SIG-M5 (cell line): ENCODE measurements at places on chromosomes 2 and 18.

DNA sequence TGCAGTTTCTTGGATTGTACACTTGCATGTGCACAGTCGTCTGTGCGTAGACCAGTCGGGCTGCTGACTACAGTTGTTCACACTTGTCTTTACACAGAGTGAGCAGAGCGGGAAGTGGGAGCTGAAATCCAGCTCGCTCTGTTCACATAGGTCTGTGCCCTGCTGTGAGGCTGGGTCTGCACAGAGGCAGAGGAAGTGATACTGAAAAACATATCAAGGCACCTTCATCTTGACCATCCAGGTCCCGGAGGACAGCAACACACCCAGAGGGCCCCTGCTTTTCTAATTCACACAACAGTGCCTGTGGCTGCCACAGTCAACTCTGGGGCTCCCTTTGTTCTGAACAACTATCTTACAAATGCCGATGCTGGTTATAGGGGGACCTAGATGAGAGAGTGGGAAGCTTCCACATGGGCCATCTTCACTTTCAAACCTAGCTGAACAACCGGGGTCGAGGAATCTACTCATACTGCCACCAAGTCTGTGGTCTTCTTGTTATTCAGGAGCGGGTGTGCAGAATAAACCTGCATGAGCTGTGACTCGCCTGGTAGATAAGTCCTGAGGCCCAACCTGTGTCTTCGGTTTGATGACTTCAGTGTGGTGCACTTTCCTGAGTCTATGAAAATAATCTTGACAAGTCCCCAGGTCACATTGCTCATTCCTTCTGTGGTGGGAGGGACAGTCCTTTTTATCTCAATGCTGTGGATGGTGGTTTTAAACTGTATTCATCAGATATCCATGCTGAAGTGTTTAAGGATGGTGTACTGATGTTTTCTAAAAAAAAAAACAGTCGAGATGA, 3.5 kb upstream of the ADNP2 start:
- no peak for DNase-seq

DNA sequence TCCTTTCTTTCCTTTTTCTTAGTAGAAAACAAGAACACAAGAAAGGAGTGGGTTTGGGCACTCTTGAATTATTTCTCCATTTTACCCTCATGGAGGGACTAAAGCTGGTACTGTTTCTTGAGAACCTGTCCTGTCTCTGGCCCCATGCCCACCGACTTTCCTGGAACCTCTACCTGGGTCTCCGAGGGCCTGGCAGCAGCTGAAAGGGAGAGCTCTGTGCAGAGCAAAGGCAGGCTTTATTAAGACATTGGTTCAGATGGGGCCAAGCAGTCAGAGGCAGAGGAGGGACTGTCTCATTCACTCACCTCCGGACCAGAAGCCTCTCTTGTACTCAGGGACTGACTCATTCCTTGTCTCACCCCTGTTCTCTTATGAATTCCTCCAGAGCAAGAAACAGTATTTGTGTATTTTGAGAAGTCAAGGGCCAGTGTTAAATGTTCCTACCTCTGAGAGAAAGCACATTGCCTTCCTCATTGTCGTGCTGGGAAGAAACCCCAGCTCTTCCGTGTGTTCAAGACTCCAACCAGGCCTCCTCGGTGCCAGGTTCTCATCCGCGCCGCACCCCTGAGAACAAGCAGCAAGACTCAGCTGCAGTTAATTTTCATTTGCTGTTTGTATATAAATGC, 201.9 kb upstream of the NT5C1B start:
- no peak for DNase-seq

- DNase-seq: no peak
Measured at GRCh38 chr2:209673811-209674210, 97.8 kb upstream of the UNC80 start.

DNA sequence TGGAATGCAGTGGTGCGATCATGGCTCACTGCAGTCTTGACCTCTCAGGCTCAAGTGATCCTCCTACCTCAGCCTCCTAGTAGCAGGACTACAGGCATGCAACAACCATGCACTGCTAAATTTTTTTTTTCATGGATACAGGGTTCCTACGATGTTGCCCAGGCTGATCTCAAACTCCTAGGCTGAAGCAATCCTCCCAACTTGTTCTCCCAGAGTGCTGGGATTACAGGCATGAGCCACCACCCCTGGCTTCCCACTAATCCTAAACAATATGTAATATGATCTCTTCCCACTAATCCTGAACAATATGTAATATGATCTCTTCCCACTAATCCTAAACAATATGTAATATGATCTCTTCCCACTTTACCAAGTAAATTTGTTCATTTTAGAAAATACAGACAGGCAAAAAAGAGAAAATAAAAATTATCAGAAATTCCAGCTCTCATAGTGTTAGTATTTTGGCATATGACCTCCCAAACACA, 33.7 kb upstream of the C18orf32 start:
- DNase-seq: no peak

- DNase-seq: no peak
Measured at GRCh38 chr2:9975805-9976447, 24.4 kb downstream of the GRHL1 start.

DNA sequence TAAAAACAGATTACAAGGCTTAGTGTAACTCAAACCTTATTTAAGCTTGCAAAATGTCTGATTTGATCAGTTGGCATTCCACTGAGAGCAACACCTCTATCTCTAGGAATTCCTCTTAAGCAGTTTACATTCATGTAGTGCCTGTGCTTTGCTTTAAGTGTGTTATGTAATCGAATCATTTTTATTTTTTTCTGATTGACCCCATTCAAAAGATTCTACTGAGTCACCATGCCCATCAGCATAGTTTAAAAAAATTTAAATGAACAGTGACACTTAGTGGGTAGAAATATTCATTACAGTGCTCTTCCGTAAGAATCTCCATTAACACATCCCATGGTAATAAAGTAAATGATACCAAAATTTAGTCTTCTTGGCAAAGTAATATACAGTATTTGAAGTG, 67.8 kb upstream of the SLC4A10 start:
- no peak for DNase-seq

DNA sequence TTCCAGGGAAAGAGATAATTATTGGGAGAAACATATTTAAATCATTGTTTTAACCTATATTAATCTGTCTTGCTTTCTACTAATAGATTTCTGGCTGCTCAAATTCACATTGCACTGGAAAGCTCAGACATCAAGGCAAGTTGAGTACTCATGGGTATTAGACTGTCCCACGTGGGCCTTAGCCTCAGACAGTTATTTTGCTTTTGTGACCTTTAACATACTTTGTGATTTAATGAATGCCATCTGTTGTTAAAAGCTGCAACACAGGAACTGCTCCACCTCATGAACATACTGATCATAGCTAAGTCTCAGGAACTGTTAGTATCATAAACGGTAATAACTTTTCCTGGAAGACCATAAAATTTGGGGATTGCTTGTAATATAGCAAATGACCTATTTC, 2.7 kb upstream of the LCT start:
- DNase-seq: no peak

GRCh38 chr2:100730290-100730868, 89.6 kb upstream of the NPAS2 start:
- DNase-seq: no peak

GRCh38 chr2:238787501-238787900, 60.4 kb upstream of the TWIST2 start:
- no peak for DNase-seq

GRCh38 chr18:36389811-36390581, 92.5 kb downstream of the FHOD3 start:
- DNase-seq: no peak

GRCh38 chr2:34632327-34632726, 1033.2 kb upstream of the FAM98A start:
- DNase-seq: no peak

- DNase-seq: no peak
Measured at GRCh38 chr2:96325884-96326255, 753 bp downstream of the ITPRIPL1 start.

DNA sequence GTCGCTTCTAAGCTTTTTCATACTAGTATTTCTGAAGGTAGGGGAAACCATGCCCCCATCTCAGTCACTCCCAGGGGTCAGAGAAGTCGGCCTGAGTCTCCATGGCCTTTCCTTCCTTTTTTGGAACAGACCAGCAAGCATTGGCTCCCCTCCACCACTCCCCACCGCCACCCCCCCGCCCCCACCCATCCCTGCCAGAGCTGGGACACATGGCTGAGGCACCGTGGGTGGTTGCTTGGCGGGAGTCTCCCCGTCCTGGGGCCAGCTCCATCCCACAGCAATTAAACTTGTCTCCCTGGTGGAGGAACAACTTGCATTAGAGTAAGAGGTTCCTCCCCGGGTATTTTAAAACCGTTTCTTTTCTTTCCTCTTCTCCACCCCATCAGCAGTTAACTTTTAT, 100.8 kb upstream of the TFPI start:
- DNase-seq: no peak

- DNase-seq: no peak
Measured at GRCh38 chr2:28745225-28745624, 6.4 kb upstream of the PPP1CB start.

DNA sequence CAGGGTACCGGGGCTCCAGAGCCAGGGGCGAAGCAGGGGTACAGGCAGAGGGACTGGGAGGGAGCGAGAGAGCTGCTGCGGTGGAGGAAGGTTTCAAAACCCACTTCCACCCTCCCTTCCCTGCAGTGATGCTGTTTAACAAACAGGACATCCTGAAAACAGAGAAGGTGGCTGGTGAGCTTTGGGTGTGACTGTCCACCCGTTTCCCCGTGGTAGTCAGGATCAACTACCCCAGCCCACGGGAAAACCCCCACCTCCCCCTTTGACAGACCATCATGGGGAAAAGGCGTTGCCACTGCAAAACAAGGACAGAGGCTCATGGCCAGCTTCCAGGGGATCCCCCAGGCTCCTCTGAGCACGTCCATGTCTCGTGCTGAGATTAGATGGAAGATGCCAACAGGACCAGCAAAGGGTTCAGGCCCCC, 12.9 kb downstream of the TMEM185B start:
- no peak for DNase-seq
